Stimulated activated CD8-positive, alpha-beta memory T cell treated with anti-CD3 and anti-CD28 coated beads, Interleukin-12 subunit alpha, Interleukin-12 subunit beta, amount 100 ng/mL, for 1 hour (primary cell): ENCODE measurements at places on chromosomes 3 and 15.

GRCh38 chr3:191997093-191997492 is 536.1 kb downstream of the PYDC2 start:
- DNase-seq = no peak

- DNase-seq = no peak
Observed at GRCh38 chr3:65963787-65964677, 74.7 kb downstream of the MAGI1 start.

GRCh38 chr3:14608298-14608697 is 43.3 kb upstream of the CCDC174 start:
- DNase-seq = no peak

DNA sequence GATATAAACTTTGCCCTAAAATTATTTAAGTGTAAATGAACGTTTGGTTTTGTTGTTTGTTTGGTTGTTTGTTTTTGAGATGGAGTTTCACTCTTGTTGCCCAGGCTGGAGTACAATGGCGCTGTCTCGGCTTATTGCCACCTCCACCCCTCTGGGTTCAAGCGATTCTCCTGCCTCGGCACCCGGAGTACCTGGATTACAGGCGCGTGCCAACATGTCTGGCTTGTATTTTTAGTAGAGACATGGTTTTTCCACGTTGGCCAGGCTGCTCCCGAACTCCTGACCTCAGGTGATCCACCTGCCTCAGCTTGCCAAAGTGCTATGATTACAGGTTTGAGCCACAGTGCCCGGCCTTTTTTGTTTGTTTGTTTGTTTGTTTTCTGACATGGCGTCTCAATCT is 87.9 kb upstream of the CHD2 start:
- no peak for DNase-seq

- no peak for DNase-seq
Observed at GRCh38 chr15:87215100-87215499, 1041.4 kb downstream of the NTRK3 start.
